ENCODE measurements at places on chromosomes 4 and X.

DNA sequence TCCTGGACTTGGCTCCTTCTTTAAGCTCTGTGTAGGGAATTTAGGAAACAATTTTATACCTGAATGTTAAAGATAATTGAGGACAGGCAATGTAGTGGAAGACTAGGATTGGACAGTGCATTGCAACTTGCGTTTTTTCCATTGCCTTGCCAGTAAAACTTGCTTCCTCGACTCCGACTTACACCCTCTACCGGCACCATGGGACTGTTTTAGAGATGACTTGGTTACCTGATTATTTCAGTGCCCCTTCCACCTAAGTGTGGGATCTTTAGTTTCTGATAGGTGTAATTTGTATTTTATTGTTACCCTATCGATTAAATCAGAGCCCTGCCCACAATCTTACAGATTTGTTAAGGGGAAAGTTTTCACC lies 1.2 kb downstream of the PRPS1 start:
- DNase-seq = no peak

- DNase-seq = no peak
These were observed 42.5 kb downstream of the MID1 start for GRCh38 chrX:10577853-10578252.

DNA sequence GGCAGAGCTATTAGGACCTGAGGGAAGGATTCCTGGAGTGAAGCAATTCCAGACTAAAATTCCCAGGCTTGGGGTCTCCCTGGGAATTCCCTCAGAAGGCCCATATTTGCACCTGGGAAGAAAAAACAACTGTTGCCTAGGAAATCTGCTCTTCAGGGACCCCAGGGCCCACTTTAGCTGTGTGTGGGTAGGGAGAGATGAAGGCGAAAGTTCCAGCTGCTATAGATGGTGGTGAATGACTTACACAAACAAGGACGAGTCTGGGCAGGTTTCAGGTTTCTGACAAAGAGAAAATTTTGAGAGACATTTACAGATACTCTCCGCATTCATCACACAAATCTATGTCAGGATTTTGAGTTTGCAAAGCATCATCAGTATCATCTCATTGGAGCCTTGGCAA lies 126.1 kb downstream of the GPC3 start:
- no peak for DNase-seq

- no peak for DNase-seq
These were observed 213.6 kb downstream of the PALLD start for GRCh38 chr4:168710353-168710946.

DNA sequence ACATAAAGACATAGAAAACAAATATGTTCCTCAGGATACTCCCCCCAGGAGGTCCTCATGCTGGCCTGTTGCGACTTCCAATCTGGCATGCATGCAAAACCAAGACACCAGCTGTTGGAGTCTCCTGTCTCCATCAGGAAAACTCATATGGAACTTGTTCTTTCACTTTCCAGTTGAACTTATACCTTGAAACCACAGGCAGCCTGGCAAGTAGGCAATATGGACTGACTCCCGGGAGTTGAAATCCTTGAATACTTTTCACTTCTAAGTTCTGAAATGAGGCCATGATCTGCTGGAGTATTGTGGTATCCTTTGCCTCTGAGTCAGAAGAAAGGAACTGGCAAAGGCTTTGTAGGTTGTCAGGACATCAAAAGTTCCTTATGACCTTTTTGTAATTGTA lies 444.2 kb downstream of the IDS start:
- DNase-seq = no peak

DNA sequence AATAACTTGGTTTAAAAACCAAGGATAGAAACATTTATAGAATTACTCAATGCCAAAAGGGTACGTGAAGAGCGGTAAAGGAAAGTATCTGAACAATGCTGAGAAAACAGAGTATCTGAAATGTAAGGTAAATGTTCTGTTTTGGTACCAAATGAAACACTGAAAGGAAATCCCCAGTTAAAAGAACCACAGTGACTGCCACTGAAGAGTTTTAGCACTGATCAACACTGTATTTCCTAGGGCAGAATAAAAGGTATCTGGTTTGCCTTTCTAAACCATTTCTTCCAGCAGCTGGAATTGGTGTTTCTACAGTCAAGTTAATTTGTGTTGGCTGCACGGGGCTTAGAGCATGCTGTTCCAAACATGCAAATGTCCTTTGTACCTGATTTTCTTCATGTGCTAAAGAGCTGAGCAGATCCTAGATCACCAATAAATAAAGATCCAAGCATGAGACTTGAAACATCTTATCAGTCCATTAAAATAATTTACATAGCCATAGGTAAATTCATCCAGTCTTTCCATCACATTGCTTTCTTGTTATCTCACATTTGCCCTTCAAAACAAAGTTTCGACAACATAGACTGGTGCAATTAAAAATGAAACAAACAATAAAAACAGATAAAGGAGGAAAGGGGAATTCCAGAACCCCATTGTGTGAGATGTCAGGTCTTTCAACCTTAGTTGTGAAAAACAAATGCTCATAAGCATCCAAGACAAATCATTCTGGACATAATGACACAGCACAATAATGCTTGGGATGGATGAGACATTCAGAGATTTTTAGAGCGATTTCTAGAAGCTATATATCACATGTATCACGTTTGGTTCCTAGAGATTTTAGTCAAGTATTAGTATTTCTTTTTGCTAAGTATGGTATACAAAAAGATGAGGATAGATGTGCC lies 38.6 kb downstream of the MFAP3L start:
- no peak for DNase-seq

- DNase-seq = no peak
These were observed 547.8 kb upstream of the PCDH7 start for GRCh38 chr4:30172416-30172815.

DNA sequence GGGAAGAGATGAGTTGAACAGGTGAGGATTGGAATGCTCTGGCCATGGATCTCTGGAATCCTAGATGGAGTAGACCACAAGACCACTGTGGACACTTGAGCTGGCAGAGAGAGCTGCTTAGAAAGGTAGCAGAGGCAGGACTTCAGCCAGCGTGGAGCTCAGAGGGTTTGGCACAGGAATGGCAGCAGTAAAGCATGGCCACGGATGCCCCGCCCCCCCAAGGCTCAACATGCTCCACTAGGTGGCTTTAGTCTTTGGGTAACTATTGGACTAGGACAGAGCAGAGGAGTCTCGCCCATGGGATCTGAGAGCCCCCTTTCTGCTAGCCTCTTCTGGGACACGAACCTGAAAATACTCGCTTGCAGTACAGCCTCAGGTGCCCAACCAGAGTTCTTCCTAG lies 150.1 kb upstream of the NEIL3 start:
- no peak for DNase-seq

DNA sequence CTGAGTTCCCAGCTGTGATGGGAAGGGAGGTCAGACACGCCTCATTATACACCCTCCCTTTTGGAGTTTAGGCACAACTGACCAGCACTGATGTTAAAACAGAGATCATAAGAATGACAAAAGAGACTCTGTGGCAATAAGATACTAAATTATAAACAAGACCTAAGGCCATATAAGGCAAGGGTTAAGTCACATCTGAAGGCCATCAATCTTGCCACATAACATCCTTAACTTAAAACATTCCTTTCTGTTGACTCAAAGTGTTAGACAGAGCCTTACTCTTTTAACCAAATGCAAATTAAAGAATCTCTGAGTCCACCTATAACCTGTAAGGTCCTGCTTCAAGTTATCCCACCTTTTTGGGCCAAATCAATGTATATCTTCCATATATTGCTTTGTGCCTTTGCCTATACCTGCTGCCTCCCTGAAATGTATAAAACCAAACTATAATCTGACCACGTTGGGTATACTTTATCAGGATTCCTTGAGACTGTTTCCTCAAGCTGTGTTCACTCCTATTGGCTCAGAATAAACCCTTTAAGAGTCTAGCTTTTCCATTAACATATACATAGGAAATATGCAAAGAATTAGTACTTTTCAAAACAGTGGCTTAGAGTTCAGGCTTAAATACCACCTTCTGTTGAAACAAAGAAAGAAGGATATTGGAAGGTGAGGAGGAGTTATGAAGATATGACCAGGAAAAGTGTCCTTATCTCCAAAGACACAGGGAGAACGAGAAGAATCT lies 214.4 kb upstream of the PPP1R2C start:
- no peak for DNase-seq

GRCh38 chrX:54446084-54446483 lies 5.9 kb downstream of the TSR2 start:
- no peak for DNase-seq

DNA sequence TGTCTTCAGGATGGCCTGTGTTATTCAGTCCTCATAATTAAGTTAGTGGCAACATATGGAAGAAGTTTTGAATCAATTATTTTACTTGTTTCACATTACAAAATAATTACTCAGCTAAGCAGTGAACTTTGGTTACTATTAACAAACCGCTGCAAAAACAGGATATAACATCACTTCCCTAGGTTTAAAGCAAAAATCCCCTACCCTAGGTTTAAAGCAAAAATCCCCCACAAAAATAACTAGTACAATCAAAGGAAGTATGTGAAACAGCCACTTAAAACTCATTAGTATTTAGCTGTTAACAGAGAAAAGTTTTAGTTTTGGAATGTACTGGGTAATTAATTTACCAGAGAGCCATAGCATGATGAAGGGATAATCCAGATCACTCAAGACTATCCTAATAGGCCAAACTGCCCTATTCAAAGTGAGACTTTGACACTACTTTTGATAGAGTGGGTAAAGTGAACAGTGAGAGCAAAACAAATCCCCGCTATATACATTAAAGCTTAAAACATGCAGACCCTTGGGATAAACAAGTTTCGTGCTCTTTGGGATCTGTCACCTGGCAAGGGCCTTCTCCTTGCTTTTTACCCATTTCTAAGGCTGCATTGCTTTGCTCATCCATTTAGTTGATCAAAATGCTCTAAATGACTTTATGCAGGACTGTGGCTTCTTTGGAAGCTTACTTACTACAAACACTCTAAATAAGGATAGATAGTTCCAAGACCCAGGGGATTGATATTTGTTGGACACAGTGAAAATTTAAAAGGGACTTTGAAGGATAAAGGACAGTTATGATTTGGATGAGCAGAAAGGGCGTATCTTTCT lies 36.4 kb upstream of the GPR174 start:
- no peak for DNase-seq

DNA sequence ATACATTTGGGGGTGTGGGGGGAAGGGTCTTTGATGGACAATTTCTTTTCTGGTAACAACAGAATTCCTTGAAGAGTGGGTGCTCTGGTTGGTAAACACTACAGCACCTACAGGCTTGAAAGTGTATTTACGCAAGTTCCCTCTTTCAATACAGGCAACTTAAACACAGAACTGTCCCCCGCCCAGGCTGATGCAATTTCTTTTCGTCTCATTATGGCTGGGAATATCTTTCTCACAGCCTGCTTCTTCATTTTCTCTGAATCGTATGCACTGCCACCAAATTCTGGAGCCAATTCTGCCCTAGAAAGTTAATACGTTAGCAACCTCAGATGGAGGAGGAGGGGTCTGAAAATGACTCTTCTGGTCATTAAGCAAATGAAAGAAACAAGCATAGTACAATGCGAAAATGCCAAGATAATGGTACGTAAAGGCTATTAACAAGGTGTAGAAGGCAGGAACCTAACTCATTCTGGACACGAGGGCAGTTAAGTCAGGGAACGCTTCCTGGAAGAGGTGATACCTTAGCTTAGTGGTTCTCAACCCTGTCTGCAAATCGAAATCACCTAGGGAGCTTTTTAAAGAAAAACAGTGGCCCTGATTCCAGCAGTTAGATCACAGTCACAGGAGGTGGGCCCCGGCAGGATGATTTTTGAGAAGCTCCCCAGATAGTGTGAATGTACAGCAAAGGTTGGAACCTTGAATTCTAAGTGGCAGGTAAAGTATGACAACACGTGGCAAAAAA lies 1.0 kb downstream of the AGA start:
- peak; percentile 6 for DNase-seq

DNA sequence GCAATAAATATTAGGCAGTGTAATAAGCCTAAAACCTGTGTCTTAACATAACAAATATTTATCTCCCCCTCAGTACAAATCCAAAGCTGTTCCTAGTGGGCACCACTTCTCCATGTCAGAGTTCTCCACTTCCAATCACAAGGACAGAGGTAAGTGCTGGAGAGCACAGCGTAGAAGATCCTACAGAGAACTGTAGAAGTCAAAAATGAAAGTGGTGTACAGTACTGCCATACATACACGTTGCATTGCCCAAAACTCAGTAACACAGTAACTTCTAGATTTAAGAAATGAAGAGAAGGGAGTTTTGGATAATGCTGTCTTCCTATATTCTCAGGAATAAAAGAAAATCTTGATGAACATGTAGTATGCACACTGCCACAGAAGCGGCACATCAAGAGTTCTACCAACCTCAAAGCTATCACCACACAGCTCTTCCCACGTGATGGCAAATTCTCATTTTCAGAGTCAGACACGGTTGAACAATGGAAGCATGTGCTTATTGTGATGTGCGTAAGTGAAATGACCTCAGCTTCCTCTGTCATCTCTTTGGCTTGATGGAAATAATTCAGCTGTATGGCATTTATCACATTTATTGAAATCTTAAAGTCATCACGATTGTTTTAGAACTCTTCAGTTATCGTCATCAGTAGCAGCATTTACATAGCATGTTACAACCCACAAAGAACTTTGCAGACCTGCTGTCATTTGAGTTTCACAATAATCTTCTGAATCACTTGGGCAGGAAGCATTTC lies 27.1 kb upstream of the SPANXN4 start:
- DNase-seq = no peak

GRCh38 chrX:107025545-107025944 lies 25.5 kb upstream of the MORC4 start:
- DNase-seq = no peak
